ENCODE measurements at places on chromosomes 7 and 10. TPM values are rescaled to one million over a fixed set of nuclear protein-coding genes. Genes with fewer than 3 reads are reported as not detected.

The NRCAM gene
- polyA plus RNA-seq, result not detected

The HOXA4 gene
- polyA plus RNA-seq, result not detected

The DKK1 gene
- not detected for polyA plus RNA-seq

The OR6V1 gene
- not detected for polyA plus RNA-seq

The IL6 gene
- not detected for polyA plus RNA-seq

The ANKRD26 gene
- 2.0 TPM for polyA plus RNA-seq

The BMPER gene
- polyA plus RNA-seq, result not detected

The POLR2J2 gene
- 0.95 TPM for polyA plus RNA-seq

The STAMBPL1 gene
- polyA plus RNA-seq, result 7.3 TPM

The PNLIPRP1 gene
- polyA plus RNA-seq, result not detected

The SORCS1 gene
- not detected for polyA plus RNA-seq

The NEUROG3 gene
- polyA plus RNA-seq, result not detected

The PIP gene
- polyA plus RNA-seq, result not detected

The ASZ1 gene
- polyA plus RNA-seq, result not detected

The FLNC gene
- not detected for polyA plus RNA-seq

The ADAM22 gene
- polyA plus RNA-seq, result not detected

The ITIH2 gene
- 0.13 TPM for polyA plus RNA-seq

The DEPP1 gene
- not detected for polyA plus RNA-seq

The STEAP1B gene
- not detected for polyA plus RNA-seq

The ASNS gene
- polyA plus RNA-seq, result 11.8 TPM

The CLCN1 gene
- not detected for polyA plus RNA-seq

The ANKRD16 gene
- 3.2 TPM for polyA plus RNA-seq

The LIPK gene
- polyA plus RNA-seq, result not detected

The ADAM8 gene
- 153 TPM for polyA plus RNA-seq

The CHCHD2 gene
- polyA plus RNA-seq, result 512 TPM

Measured in immature natural killer cell (primary cell).